Central memory CD4-positive, alpha-beta T cell (primary cell): ENCODE measurements at places on chromosomes 16 and 17.

- DNase-seq: peak; percentile 35
These were observed 705 bp downstream of the FOXK2 start for GRCh38 chr17:82519971-82520903.

DNA sequence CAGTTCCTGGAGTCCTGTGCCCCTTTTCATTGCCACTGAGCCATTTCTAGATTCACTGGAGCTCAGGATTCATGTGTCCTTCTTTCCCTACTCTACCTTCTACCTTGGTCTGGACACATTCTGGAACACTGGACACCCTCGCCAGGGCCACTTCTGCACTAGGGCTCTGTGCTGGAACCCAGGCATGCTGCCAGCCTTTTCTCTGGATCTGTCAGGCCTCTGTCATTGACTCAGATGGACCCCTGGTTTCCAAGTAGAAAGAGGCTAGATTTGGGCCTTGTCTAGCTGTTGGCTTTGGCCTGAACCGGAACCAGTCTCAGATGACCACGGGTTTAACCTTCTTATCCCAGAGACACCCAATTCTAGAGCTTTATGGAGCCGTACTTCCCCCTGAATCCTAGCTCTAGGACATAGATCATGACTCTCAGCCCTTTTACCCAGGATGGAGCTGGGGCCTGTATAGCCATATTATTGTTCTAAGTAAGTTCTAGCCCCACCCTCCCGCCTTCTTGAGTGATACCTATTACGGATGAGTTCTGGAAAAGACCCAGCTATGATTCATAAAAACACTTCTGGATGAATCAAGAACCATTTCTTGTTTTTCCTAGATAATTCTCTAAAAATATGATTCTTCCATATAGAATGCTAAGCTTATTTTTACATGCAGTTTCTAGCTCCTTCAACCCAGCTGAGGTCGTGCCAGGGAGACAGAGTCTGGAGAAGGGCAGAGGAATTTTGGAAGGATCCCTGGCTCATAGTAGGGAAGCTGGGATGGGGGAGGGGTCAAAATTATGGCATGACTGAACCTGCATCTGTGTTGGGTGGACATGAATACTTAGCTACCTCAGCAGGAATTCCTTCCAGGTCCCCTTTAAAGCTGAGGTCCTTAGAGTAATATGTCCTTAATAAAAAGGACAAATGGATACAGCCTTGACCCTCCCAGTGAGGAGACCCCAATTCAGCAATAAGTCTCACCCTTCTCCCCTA lies 1.1 kb upstream of the CHRNB1 start:
- no peak for DNase-seq

DNA sequence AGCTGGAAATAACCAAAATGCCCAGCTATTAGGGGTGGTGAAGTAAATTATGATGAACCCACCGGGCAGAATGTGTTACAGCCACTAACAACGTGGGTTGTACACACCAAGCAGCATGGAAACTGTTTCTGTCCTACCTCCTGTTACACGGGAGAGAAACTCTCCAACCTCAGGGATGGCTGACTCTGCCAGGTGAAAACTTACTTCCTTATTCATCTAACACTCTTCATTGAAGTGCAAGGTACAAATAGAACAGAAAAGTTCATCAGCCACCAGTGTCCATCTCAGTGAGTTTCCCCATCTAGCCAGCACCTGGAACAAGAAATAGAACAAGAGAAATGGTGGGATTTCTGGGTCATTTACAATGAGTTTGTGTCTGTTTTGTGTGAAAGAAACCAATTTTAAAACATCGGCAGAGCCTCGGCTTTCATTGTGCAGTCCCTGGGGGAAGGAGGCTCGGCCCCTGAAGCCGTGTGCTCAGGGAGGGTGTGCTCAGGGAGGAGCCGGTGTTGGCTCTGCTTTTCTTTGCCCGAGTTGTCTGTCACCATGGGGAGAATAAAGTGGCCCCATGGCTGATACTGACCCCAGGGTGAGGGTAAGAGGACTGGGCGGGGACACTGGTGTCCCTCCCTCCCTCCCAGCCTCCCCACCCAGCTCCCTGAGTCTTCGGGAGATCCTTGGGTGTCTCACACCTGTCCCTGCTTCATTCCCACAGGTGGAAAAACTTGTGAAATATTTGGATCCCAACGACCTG lies 39.8 kb downstream of the RAB11FIP4 start:
- DNase-seq: no peak

DNA sequence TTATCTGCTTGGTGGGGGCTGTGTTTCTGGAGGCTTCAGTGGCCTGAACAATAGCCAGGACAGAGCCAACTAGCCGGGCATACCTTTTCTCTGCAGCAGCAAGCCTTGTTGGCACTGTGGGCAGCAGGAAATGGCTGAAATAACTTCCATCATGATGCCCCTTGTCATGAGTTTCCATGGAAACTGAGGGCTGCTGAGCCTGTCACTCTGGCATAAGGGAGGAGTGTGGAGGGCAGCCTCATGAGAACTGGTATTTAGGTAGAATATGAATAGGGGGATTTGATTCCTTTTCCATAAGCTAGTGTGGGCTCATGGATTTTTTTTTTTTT lies 39.4 kb downstream of the PLCG2 start:
- DNase-seq: no peak

DNA sequence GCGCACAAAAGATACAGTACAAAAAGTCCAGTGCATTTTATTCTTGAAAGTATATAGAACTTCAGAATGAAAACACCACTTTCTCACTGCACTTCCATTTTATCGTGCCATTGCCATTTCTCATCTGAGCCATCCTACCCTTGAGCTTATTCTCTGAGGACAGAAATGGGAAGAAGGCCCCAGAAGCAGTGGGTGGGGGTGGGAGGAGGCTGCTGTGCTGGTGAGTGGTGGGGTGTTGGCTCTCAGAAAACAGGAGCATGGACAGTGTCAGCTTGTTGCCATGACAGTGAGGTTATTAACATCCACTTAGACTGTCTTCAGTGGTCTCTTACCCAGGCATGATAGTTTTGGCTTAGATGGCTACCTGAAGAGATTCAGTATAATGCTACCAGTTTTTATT lies 4.5 kb downstream of the ATMIN start:
- DNase-seq: no peak
